ENCODE measurements at places on chromosomes 12 and 14.

DNA sequence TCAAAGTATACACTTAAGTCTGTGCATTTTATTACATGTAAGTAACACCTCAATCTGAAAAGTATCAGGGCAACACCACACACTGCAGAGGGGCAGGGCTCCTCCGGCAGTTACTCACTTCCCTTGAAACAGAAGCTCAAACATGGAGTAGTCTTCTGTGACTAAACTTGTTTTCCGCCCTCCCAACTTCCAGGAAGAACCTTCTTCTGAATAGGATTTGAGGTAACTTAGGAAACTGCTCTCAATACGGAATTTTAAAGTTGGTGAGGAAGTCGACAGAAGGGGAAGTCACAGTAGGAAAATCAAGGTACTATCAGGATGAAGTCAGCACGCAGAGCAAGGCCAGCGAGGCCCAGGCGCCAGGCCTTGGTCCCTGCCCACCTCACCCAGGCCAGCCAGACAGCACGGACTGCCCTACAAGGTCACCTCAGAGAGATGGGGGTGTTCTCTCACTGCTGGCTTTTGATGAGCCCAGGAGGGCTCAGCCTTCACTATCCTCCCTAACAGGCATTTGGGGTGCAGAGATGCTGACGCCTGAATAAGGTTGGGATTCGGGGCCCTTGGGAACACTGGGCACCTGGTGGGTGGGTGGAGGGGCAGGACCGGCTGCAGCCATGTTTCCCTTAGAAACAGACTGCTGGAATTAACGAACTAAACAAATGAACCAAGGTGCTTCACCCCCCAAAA, 5.8 kb downstream of the ANKRD9 start:
- DNase-seq = no peak

DNA sequence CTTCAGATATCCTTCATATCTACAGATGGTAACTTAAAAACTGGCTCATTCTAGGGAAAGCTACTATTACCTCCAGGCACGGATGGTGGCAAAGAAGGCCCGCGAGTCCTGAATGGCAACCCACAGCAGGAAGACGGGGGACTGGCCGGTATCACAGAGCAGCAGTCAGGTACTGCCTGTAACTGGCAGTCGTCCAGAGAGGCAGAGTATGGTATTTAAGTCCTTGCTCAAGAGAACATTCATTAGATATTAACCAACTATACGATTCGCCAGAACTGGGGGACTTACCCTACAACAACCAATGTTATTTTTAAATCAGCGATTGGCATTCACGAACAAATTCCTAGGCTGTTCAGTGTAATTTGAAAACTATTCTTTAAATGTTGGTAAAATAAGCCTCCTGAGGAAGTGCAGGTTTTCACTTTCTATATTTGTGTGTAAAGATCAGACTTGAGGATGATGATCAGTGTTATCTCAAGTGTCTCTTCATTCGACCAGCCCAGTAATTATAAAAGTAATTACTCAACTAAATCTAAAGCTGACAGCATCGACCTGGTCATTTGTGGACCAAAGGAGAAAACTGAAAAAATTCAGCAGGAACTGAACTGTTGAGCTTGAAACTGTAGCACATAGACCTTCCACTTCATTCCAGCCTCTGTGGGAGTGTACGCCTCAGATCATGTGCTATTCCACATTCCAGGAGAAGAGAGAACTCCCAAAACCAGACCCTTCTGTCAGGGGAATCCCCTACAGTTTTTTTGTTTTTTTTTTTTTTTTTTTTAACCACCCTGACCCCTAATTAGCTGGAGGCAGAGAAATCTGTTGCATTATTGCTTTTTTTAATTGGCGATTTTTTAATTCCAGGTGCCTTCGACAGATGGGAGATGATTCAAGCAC, 75.6 kb downstream of the ESR2 start:
- DNase-seq = no peak

GRCh38 chr12:92765871-92766270, 63.1 kb downstream of the PLEKHG7 start:
- DNase-seq = no peak

GRCh38 chr14:23702656-23703426, 66.7 kb downstream of the DHRS2 start:
- no peak for DNase-seq

GRCh38 chr12:51388069-51388799, 3.0 kb downstream of the GALNT6 start:
- DNase-seq = no peak

DNA sequence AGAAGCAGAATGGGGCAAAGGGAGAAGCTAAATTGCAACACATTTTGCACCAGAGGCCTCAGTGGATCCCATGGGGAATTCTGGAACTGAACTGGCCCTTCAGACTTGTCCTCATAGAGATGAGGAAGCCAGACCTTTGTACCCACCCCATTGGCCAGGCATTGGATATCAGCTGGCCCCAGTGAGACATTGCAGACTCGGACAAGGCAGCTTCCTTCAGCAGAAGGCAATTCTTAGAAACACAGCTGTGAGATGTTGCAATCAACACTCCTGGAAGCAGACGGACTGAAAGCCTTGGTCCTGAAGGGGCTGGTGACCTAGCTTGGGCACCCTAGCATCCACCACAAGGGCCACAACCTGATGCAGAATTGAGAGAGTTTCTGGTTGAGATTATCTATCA, 218.1 kb downstream of the MSRB3 start:
- no peak for DNase-seq

DNA sequence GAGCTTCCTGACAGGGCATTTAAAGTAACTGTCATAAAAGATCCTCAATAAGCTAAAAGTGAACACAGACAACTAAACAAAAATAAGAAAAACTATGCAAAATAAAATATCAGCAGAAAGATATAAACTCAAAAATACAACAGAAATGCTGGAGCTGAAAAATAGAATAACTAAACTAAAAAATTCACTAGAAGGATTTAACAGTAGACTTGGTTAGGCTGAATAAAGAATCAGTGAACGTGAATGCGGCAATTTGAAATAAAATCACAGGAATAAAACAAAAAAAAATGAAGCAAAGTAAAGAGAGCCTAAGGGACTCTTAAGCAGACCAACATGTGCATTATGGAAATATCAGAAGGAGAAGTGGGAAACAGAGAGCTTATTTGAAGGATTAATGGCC, 74.6 kb downstream of the EGLN3 start:
- DNase-seq = no peak

- peak; percentile 58 for DNase-seq
Measured at GRCh38 chr12:123223241-123223668, 9.7 kb downstream of the MPHOSPH9 start.

GRCh38 chr14:95776798-95777534, 63.0 kb upstream of the TCL1A start:
- no peak for DNase-seq

DNA sequence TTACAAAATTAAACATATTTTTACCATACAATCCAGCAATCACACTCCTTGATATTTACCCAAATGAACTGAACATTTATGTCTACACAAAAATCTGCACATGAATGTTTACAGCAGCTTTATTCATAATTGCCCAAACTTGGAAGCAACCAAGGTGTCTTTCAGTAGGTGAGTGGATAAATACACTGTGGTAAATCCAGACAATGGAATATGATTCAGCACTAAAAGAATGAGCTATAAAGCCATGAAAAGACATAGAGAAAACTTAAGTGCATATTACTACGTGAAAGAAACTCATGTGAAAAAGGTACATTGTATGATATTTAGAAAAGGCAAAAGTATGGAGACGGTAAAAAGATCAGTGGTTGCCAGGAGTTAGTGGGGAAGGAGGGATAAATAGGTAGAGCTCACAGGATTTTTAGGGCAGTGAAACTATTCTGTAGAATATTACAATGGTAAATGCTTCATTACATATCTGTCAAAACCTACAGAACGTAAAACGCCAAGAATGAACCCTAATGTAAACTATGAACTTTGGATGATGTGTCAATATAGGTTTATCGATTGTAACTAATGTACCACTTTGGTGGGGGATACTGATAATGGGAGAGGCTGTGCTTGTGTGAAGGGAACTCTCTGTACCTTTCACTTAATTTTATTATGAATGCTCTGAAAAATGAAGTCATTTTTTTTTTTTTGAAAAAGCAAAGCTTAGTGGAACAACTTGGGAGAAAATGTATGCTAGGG, 295.7 kb downstream of the CEP128 start:
- no peak for DNase-seq
